ENCODE measurements at places on chromosomes 2 and 18.

DNA sequence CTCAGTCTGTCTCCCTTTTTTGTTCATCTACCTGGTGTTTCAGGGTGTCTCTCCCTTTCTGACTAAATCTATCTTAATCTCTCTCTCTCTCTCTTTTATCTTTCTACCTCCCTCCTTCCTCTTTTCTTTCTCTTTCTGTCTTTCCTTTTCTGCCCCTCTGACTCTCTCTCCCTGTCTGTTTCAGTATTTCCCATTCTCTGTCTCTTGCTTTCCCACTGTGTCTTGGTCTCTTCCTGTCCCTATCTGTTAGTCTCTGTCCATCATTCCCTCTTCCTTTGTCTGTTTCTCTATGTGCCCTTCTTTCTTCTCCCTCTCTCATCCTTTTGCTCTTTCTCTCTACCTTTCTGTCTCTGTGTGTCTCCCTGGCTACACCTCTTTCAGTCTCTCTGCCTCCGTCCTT, 56.7 kb downstream of the R3HDM1 start:
- DNase-seq = no peak

DNA sequence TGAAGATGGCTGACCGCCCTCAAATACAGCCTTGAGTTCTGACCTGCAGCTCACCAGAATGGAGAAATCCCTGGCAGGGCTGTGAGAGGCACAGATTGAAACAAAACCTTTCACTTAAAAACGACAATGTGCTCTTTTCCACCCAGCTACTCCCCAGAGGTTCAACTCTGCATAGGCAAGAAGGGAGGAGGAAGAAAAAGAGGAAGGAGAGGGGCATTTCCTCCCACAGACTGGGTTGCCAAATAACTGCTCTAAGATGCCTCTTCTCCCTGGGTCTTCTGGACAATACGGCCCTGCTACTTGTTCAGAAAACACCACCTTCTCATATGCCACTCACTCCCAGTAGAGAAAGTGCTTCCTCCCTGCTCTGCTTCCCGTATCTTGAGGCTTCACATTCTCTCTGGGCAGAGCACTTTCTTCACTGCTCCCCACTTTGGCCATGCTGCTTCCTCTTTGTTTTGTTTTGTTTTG, 136.4 kb upstream of the SLC1A4 start:
- no peak for DNase-seq

GRCh38 chr2:3354986-3355385, 22.6 kb downstream of the EIPR1 start:
- no peak for DNase-seq

DNA sequence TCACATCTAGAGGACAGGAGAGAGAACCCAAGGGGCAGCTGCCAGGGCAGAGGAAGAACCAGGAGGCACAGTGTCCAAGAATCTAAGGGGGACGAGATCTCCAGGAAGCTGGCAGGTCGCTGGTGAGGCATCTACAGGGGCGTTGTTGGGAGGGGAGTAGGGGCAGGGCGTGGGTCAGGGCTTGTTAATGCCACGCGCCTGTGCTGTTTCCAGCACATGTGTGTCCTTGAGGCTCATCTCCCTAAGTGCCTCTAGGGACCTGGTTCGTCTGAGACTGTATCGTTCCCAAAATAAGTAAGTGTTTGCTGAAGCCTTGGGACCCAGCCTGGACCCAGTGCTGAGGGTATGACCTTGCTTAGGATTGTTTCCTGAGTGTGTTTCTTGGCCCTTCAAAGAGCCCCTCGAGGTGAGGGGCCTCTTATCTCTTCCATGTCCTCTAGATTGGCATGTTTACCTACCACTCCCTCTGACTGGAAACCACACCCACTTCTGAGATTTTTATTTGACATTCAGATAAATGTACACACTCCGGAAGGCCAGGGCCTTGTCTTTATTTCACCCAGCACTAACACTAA, 22.2 kb downstream of the HK2 start:
- DNase-seq = no peak

DNA sequence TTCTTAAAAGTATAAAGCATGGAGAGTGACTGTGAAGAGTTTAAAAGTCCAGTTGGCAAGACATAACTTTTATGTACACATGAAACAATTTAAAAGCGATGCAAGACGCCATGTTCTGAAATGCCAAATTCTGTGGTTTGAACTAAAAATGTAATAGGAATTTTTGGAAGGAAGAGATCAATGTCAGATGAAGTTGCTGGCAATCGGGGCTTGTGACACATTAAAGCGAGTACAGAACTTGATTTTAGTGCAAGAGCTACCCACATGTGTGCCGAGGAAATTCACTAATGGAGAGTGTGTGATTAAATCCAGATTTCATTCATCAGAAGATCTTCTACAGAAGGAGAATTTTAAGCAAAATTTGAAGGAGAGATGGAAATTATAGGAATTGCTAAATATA, 220.2 kb upstream of the CCDC68 start:
- peak; percentile 60 for DNase-seq

DNA sequence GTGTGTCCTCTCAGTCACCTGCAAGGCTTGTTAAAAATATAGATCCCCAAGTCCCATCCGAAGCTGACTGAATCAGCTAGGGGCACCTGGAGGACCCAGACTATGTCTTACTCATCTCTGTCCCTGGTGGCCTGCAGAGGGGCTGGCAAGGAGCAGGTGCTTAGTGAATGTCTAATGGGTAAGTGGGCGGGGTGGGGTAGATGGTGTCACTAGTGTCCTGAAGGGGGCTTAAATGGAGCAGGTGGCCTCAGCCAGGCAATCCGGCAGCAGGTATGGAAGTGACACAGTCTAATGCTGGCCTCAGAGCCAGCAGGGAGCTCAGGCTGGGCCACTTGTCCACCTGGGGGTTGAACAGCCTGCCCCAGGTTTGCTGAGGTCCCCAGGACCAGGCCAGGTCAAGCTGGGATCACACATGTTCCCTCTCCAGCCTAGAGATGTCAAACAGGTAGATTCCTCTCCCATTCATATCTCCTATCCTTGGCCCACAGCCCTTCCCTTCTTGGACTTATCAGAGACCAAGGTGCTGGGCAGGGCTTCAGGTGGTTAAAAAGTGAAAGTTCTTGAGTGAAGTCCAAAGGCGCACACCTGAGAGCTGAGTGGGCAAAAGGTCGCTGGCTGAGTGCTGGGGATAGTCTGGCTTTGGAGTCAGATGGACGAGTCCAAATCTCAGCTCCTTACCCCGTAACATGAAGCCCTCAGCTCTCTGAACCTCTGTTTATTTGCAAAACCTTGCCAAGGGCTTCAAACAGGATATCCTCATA, 1.7 kb downstream of the STEAP3 start:
- DNase-seq = no peak

DNA sequence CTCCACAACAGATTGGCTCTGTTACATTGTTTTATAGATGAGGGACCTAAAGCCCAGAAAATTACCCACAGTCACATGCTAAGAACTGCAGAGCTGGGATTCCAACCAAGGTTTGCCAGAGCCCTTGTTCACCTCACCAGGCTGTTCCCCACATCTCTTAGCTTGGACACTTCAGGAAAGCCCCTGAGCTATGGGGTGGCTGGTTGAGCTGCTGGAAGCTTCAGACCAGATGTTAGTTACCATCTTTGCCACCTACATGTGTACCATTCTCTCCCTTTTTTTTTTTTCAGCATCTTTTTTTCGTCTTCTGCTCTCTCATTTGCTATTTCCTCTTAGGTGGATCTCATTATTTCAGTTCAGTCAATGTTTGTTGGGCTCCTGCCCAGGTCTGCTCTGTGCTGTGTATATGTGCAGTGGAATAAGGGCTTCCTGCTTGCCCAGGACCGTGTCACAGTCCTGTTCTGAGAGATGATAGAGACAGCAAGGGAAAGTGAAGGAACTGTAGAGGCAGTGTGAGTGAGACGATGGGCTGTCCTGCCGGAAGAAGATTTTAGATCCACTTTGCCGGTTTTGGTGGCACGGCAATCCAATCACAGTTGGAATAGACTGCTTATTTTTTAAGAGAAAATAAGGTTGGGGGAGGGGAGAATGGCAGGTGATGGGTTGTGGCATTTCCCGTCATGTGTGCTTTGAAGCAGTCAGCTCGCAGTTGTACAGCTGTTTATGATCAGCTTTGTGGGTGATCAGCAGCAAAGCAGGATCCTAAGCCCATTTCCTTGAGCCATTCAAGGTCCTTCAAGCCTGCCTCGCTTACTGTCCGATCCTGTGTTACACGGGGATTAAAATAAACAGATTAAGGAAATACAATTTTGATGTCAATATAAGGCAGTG, 152.6 kb downstream of the RTN4 start:
- no peak for DNase-seq

GRCh38 chr2:207766041-207766551, 3.6 kb downstream of the FZD5 start:
- DNase-seq = no peak

DNA sequence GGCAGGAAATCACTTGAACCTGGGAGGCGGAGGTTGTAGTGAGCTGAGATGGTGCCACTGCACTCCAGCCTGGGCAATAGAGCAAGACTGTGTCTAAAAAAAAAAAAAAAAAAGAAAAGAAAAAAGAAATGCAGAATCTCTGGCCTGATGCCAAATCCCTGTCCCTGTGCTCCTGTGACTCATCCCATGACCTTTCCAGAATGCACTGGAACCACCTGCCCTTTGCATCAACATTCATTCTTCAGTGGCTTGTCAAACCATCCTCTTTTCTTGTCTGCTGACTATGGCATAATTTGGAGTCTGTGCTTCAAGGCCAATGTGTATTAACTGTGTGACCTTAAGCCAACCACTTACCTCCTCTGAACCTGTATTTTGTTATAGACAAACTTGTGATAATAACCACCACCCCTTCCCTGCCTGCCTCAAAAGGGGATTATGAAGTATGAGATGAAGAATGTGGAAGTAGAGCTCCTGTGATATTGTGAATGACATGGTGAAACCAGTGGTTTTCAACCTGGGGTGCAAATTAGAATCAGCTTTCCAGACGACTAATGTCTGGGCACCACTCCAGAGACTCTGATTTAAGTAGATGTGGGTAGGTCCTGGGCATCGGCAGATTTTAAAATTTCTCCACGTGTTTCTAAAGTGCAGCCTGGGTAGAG, 189.3 kb downstream of the CLIP4 start:
- DNase-seq = no peak

DNA sequence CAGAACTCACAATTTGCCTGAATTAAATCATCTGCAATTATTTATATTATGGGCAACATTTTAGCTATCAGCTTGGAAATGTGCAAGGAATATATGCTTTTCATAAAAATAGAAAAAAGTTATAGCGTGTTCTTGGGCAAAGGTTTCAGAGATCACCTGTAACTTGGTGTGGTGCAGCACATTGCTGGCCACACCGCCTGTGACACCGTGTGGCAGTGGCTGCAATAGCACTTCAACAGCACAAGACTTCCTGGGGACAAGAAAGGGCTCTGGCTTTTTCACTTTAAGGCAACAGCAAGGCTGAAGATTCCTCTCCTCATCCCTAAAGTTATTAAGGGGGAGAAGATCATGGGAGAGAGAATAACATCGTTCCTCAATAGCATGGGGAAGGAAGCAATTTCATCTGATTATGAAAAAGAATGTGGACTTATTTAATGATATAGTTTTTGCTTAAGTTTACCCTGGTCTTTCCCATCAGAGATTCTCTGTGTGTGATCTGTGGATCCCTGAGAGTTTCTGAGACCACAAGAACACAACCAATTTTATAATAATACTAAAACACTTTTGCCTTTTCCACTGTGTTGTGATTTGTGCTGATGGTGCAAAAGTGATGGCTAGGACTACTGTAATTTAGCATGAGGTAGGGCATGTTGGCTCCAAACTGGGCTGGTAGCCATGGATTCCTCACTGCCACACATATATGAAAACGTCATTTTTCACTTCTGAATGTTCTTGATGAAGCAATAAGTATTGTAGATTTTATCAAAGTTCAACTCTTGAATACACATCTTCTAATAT, 15.0 kb upstream of the SERPINB3 start:
- no peak for DNase-seq

DNA sequence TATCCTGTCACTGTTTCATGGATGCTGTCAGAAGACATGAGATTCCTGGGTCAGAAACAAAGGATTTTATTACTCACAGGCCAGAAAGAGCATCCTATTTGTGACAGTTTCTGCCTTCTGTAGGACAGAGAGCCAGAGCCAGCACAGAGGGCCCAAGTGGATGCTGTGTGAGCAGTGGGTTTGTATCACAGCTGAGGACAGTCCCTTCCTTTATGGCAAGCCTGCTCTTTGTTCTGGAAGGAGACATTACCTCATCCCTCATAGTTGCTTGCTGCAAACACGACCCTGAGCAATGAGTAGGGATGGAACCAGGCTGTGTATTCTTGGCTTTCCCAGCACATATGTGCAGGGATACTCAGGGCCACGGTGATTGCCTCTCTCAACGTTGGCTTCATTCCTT, 41.6 kb downstream of the ARHGEF4 start:
- no peak for DNase-seq

DNA sequence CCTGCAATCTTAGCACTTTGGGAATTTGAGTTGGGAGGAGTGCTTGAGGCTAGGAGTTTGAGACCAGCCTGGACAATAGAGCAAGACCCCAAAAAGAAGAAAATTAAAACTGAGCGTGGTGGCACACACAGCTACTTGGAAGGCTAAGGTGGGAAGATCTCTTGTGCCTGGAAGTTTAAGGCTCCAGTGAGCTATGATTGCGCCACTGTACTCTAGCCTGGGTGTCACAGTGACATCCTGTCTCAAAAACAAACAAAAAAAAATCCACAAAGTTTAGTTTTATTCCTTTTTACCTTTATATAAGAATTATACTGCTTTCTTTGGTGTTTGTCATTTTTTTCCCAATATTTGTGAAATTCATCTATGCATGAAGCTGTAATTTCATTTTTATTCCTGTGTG, 20.3 kb downstream of the SLC39A10 start:
- no peak for DNase-seq

DNA sequence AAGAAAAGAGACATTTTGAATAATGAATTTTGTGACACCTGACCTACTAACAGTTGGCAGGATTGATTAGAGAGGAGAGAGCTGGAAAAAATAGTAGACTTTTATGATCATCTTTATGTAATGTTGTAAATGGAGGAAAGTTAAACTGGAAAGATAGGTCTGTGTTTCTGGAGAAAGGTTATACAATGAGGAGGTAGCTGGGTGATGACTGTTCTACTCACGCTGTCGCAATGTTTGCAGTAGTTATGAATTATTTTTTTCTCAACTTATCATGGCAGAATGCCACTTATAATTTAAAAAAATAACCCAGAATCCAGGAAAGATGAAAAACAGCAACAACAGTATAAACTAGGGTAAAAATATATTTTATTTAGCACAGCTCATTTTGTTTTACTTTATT, 364.9 kb downstream of the SPAG16 start:
- DNase-seq = no peak

GRCh38 chr18:76370686-76371085, 124.4 kb downstream of the ZNF516 start:
- no peak for DNase-seq

DNA sequence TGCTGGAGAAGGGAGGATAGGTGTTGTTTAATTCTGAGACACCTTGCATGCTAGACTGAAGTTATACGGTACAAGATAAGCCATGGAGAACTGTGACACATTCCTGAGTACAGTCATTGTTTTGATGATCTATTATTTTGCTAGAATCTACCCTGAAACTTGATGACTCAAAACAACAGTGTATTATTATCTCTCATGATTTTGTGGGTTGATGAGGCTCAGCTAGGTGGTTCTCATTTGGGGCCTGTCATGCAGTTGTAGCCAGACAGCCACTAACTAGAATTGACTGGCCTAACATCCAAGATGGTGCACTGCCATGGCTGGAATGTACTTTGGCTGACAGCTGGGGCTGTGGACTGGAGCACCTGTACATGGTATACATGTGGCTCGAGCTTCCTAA, 5.4 kb upstream of the IL1R1 start:
- no peak for DNase-seq
